ENCODE measurements at places on chromosomes 5 and 9.
A peak's percentile ranks its signal among the peaks of the same experiment; 100 is the strongest.

GRCh38 chr9:89874351-89875321 lies 269.8 kb downstream of the GADD45G start:
- DNase-seq: no peak

- no peak for DNase-seq
These were observed 2053.1 kb downstream of the EFNA5 start for GRCh38 chr5:105617436-105618215.

DNA sequence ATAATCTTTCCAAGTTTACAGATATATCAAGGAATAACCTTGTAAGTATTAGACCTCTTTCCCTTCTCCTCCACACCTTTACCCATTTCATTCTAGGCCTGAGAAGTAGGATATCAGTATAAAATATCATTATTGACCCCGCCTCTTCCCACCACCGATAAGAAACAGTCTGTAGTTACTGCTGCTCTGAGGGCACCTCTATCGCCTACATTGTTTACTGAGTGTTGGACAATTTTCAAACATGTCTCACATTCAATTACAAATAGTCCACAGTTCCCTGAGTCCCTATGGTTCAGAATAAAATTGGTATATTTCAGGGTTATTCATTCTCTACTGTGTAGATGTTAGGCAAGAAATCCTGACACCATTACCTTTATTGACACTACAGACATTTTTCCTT lies 73.4 kb downstream of the TEK start:
- no peak for DNase-seq

GRCh38 chr5:35518104-35518503 lies 99.6 kb upstream of the SPEF2 start:
- DNase-seq: no peak

DNA sequence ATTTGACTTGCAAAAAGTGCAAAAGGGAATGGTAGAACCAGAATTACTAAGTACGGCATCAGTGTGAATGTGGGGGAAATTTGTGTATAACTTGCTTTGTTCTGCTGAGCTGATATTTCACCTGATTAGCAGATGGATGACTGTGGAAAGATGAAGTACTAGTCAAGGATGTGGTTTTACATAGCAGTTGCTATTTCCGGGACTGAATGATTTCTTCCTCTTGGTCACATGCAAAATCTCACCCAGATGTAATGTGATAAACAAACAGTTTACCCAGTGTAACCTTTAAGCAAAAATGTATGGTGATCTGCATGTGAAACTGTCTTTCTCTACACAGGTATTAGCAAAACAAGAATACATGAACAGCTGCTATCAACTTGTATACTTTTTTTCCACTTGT lies 46.1 kb downstream of the DCP2 start:
- no peak for DNase-seq

GRCh38 chr5:178415353-178415752 lies 174.8 kb downstream of the COL23A1 start:
- DNase-seq: no peak

GRCh38 chr9:115103746-115104477 lies 14.0 kb downstream of the TNC start:
- DNase-seq: no peak

- no peak for DNase-seq
These were observed 11.2 kb downstream of the IER5L start for GRCh38 chr9:129166623-129167557.

DNA sequence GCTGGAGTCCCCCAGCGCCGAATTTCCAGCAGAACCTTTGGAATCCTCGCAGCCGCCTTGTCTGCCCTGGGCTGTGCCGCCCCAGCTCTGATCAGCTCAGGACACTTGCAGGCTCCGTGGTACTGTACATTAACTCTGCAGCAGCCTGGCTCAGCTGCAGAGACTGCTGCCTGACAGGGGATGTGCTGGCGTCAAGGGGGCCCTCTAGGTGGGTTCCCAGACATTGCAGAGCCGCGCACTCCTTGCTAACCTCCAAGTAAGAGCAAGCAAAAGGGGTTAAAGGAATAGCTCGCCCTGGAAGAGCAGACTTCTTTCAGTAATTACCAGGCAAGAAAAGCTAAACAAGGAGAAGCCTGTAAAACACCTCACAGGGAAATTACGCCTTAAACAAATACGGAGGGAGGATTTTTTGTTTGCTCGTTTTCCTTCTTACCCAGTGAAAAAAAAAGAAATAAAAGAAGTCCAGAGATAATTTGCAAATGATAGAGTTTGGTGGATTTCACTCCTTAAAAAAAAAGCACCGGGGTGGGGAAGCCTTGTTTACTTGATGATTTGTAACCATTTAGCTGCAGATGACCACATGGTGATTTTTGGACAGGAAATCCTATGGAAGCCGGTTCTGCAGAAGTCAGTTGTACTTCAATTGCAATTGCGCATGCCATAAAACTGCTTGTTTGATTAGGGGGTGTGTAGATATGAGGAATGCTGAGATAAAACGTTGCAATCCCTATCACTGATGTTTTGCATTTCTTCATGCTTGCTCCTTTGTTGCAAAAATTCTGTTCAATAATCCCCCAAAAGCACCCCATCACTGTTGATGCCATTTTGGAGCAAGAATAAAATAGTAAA lies 305.8 kb downstream of the PDE4D start:
- DNase-seq: peak; percentile 71

DNA sequence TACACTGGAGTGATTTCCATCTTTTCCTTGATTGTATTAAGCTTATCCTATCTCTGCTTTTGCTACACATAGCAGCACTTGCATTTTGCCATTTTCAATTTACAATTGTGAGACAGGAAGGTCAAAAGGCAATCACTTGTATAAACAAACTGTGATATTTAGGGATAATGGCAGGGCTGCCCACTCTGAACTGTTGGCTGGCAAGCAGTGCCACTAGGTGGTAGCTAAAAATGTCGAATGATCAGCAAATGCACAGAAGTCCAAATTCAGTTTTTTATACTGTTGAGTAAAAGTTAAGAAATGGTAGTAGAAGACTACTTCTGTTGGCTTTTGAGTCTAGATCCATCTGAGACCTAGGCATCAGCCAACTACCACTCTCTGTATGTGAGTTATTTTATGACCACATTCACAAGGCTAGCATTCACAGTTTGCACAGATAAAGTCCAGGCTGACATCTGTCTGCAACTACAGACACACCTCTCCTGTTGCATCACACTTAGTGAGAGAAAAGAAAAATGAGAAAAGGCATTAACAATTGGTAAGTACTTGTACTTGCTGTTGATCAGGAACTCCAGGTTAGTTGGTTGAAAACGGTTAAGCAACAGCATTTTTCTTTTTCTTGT lies 108.8 kb upstream of the ASTN2 start:
- DNase-seq: no peak
